ENCODE measurements at places on chromosomes 12 and 14.
A peak's percentile ranks its signal among the peaks of the same experiment; 100 is the strongest.

- no peak for DNase-seq
Measured at GRCh38 chr12:65534238-65534841, 255.9 kb downstream of the MSRB3 start.

- no peak for DNase-seq
Measured at GRCh38 chr12:24599736-24600135, 349.2 kb downstream of the BCAT1 start.

DNA sequence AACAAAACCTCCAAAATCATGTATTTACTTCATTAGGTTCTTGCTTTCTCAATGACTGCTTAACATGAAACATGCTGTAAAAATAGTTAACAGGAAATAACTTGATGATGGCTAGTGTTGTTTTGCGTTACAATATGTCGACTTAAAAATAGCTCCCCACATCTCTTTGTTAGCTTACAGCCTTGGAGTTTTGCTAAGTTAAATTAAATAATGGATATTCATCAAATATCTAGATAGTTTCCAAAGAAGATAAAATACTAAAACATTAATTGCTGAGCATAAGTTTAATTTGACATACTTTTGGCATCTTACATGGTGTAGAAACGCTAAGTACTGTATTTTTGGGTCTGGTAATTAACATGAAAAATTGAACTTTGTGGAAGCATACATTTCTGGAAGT, 500.6 kb upstream of the NOVA1 start:
- no peak for DNase-seq

- DNase-seq: no peak
Measured at GRCh38 chr12:26340649-26341048, 145.3 kb downstream of the SSPN start.

GRCh38 chr12:109124878-109125648, 8.7 kb downstream of the ACACB start:
- no peak for DNase-seq

GRCh38 chr12:51321882-51322281, 2.1 kb downstream of the BIN2 start:
- no peak for DNase-seq

DNA sequence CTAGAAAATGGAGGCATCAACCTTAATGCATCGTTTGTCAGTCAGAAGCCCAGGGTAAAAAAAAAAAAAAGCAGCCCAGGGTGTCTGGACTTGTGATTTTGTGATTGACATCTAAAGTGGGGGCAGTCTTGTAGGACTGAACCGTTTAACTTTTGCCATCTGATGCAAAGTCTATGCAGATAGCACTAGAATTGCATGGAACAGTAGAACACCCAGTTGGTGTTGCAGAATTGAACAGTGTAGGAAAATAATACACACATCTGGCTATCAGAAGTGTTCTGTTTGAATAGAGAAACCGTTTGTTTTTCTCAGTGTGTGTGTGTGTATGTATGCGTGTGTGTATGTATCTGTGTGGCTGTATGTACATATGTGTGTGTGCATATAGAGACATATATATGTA, 45.0 kb downstream of the SLCO1A2 start:
- DNase-seq: no peak

DNA sequence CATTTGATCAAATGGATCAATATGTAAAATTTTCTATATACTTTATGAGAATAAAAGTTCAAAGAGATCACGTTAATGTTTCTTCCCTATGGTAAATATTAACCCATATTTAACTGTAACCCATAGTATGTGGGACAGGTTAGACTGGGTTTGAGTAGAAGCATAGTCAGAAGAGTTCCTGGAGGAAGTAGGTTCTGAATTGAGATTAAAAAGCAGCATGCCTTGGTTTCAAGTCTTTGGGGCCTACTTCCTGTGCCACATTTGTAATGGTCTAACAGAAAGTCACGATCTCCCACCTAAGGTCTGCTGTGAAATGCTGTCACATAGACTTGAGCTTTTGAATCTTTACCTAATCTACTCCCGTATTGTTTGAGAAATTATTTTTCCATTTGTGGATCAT, 63.8 kb downstream of the FIGNL2 start:
- DNase-seq: no peak

DNA sequence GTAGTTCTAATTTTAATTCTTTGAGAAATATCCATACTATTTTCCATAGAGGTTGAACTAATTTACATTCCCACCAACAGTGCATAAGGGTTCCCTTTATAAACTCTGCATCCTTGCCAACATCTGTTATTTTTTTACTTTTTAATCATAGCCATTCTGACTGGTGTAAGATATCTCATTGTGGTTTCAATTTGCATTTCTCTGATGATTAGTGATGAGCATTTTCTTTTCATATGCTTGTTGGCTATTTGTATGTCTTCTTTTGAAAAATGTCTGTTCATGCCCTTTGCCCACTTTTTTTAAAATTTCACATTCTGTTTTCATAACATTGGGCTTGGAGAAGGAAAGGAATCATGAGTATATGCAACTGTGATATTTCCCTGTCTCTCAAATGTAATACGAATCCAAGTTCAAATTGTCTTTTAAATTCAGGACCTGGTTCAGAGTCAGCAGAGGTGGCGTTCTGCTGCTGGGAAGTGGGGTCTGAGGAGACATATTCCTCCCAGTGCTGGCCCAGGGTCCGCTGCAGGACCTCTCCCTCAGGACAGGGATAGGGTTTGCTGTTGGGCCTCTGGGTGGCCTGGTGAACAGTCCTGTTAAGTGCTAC, 81.2 kb upstream of the ETV6 start:
- no peak for DNase-seq

DNA sequence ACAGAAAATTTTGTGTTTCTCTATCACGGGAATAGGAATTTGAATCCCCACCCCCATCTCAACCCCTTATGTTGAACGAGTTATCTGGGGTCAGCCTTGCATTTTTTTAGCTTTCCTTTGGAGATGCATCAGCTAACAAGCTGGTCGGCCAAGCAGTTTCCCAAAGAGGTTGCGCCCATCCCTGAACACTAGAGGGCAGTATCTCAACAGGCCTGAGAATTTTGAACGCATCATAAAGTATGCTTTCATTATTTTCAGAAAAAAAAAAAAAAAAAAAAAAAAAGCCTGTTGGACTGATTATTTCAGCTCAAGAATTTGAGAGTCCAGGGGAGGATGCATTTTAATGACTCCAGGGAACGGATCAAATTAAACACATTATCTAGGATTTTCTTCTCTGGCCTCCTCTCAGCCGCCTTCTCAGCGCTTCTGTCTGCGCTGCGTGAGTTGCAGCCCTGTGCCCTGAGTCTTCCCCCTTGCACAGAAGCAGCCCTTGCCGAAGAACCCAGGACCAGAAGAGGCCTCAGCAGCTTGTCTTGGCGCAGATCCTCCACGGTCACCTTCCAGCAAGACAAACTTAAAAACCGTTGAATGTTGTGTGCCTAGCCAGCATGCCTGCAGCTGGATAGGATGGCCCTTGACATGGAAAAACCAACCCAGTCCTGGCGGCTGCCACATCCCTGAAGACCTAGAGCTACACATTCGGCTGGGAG, 76.6 kb upstream of the GZMB start:
- peak; percentile 59 for DNase-seq

DNA sequence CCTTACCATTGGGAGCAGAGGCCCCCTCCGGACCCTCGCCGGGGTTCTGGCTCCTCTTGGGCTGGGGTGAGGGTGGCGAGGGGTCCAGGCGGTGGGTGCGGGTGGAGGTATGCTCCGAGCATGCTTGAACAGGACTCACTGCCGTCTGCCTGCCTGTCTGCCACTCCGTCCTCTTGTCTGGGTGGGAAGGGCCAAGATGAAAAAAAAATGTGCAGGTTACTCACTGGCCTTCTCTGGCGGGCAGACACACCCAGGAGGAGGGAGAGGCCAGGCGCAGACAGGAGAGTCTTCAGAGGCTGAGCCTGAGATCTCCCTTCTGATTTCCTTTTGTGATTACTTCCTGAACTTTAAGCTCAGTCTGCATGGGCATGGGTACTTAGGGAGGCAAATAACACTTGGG, 76.1 kb downstream of the STON2 start:
- DNase-seq: no peak

- DNase-seq: no peak
Measured at GRCh38 chr12:52310622-52311284, 10.4 kb downstream of the KRT83 start.

- DNase-seq: no peak
Measured at GRCh38 chr12:79933532-79934264, 1.2 kb downstream of the PPP1R12A start.

GRCh38 chr12:91274916-91275315, 92.3 kb upstream of the DCN start:
- DNase-seq: no peak

DNA sequence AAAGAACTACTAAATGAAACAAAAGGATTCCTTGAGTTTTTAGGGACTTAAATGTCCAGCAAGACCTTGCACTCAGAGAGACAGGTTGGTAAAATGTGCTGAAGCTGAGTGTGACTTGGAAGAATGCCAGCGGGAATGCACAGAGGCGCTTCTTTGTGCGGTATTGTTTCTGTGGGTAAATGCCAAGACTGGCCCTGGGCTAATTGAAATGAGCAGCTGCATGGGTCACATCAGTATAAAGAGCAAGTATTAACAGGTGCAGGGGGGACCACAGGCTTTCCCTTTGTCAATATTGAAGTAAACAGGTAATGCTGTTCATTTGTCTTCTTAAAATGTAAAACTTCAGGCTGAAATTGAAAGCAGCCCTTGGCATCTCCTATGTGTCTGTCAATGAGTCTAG, 74.3 kb downstream of the LMO3 start:
- no peak for DNase-seq

DNA sequence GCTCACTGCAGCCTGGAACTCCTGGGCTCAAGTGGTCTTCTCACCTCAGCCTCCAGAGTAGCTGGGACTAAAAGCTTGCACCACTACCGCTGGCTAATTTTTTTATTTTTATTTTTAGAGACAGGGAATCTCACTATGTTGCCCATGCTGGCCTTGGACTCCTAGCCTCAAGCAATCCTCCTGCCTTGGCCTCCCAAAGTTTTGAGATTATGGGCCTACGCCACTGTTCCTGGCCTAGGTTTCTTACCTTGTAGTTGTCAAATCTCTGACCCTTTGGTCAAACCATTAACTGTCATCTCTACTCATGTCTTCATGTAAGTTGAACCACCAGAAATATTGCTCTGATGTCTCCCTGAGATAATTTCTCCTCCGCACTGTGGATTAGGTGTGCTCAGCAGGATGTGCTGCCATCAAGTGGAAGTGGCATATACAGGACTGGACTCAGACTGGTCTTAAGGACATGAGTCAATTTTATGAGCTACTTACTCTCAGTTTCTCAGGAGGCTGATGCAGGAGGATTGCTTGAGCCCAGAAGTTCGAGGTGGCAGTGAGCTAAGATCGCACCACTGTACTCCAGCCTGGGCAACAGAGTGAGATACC, 28.5 kb downstream of the ACTR6 start:
- DNase-seq: no peak

DNA sequence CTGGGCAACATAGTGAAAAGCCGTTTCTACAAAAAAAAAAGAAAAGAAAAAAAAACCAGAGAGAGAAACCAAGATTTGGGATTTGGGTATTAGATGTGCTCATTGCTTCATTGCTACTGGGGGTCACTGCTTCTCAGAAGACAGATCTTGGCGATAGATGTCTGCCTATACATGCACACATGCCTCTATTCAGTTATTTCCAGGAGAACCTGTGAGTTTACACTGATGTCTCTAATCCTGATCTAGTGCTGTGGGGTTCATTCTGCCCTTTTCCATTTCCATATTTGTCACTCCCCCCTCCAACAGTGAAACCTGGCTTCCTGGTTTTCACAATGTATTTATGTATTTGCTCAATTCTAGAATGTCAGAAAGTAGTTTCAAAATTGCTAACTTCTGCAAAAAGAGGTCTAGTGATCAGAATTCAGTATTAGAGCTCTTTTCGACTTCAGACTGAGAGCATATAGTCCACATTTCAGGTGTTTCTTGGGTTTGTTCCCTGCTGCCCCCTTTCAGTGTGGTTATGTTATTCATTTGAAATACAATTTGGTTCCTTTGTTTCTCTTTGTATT, 111.0 kb downstream of the SLC25A47 start:
- no peak for DNase-seq

DNA sequence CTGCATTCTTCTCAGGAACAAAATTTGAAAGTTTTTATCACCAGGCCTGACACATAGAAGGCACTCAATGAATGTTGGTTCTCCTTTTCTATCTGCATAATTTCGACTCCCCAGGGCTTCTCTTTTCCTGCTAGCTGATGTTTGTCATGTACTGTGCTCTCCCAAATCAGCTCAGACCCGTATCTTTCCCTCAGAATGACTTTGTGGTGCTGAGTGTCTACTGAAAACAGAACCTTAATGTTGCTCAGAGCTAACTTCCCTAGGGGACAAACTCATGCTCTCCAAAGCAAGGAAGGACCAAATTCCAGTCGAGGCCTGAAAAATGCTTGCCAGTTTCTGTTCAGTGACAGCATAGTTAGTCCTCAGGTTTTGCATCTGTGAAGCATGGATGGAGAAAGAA, 1.9 kb downstream of the ARHGDIB start:
- DNase-seq: no peak

GRCh38 chr12:48004053-48004941, at the start of gene COL2A1:
Gene COL2A1, minus strand, starts transcription at chr12:48004476. Its CDS starts 155 bp downstream, at chr12:48004321.
- no peak for DNase-seq

GRCh38 chr14:28055008-28055407, 711.6 kb upstream of the FOXG1 start:
- no peak for DNase-seq

GRCh38 chr14:102518063-102518648, 8.6 kb upstream of the ANKRD9 start:
- DNase-seq: no peak

- no peak for DNase-seq
Measured at GRCh38 chr12:92561543-92561899, 141.3 kb upstream of the PLEKHG7 start.

DNA sequence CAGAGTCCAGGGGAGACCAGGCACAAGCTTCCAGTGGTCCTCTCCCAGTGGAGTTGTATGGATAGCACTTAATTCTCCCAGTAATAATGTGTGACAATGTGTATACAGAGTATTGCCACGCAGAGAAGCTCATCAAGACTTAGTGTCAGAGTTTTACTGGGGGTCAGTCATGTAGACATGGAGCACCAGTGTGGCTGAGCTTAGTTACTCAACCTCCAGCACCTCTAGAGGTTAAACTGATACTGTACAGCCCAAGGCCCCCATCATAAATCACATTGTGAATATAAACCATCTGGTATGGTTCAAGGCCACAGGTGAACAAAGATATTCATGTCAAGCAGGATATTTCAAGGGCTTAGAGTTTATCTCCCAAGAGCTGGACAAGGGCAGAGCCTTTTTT, 378.1 kb upstream of the TMPO start:
- DNase-seq: no peak

GRCh38 chr14:33611405-33612196, 339.3 kb downstream of the EGLN3 start:
- no peak for DNase-seq

- no peak for DNase-seq
Measured at GRCh38 chr12:3230758-3231375, 153.7 kb downstream of the TSPAN9 start.

Data from stimulated activated CD4-positive, alpha-beta T cell treated with anti-CD3 and anti-CD28 coated beads, Interleukin-1b, Interleukin-23, amount 100 ng/mL, for 48 hours (primary cell).